ENCODE measurements at places on chromosomes 5 and 9.

- DNase-seq: no peak
These were observed 111.7 kb upstream of the MSX2 start for GRCh38 chr5:174612686-174613085.

DNA sequence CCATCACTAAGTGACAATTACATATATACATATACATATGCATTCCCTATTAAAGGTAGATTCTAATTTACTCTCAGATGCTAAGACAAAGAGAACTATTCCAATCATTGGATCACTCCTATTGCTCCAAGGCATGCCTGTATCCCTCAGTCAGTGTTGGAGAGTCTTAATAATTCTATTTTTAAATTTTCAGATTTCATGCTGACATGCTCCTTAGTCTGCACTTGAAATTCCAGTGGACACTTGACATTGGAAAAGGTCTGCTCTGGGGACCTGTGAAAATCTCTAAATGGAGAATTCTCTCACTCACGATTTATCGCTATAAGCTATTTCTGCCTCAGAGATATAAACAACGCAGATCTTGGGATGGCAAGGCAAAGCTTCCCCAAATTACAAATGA lies 3.9 kb upstream of the FUBP3 start:
- no peak for DNase-seq

DNA sequence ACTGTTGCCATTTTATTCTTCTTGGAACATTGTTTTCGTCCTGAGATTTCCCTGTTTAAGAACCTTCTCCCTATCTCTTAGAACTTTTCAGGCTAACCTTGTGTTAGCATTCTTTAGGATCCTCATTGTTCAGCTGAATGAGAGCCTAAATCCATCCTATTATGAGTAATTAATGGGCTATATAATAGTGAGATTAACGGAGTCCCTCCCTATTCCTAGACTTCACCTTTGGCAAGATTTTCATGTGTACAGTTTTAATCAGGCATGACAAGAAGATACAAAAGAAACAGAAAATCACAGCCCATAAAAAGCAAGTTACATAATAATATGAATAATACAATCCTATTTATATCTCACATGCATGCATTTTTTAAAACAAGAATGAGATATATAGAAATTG lies 9.1 kb upstream of the MSMP start:
- DNase-seq: no peak

DNA sequence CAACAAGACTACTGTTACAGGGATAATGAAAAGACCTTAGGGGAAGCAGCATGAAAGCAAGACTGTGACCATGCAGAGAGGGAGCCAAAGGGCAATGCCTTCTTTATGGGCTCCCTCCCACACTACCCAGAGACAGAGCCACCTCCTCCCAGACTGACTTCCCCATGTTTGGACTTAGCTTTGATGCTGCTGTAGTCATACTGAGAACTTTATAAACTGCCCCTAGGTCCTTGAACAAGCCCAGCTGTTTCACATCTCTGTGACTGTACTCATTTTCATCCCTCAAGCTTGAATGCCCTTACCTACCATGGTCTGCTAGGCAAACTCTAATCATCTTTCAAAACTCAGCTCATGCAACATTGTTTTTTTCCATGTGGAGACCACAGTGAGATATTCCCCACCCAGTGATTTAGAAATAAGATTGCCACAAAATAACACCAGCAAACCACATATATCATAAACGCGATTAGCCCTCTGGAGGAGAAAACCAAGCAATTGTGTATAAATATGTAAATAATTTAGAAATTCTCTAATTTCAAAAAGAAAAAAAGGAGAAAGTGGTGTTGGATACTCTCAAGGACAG lies 23.4 kb upstream of the FAM169A start:
- DNase-seq: no peak

- DNase-seq: peak; percentile 62
These were observed 59.0 kb downstream of the MAT2B start for GRCh38 chr5:163564321-163564938.

DNA sequence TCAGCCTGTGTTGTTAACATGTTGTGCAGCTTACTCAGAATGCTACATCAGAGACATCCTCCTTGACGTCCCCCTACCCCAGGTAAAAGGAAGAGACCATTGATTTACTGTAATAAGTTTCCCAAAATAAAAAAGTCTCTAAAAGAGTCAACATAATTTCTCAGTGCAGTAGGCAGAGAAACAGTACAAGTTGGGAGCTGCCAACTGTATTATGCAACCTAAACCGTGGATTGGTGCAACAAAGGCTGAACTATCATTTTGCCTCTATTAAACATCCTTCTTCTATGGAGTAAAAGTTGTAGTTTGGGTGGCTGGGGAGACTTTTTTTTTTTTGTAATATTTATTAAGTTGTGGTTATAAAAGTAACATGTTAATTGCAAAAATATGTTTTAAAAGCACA lies 208.0 kb downstream of the NR3C1 start:
- DNase-seq: peak; percentile 56

GRCh38 chr9:28926306-28926705 lies 1353.0 kb upstream of the C9orf72 start:
- no peak for DNase-seq

DNA sequence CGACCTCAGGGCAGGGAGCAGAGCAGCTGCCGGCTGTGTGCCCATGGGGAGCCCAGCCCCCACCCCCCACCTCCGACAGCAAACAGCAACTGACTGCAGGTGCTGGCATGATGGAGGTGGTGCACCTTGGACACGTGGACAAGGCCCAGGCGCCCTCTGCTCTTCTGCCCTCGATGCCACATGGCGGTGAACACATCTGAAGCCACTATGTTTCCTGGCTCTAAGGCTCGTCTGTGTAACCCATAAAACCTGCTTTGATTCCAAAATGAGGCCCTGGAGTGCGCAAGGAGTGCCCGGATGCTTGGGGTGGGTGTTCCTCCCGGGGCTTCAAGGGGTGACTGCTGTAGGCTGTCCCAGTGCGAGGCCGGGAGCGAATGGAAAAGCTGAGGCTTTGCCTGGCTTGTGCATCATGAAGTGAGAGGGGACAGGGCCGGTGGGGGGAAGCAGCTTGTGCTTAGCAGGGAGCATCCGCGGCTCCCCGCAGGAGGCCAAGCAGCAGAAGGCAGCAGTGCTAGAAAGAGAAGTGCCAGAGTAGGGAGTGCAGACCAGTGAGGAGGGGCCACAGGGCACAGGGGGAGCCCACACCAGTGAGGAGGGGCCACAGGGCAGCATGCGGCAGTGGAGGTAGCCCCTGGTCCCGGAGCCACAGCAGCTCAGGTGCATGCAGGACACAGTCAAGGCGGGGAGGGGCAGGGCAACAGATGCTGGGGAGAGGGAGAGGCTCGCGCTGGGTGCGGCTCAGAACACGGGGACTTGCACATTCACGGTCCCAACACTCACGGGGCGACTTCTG lies 30.0 kb downstream of the NKD2 start:
- DNase-seq: no peak

GRCh38 chr5:159826351-159827214 lies 89.7 kb upstream of the ADRA1B start:
- DNase-seq: peak; percentile 86

GRCh38 chr9:133023117-133023890 lies 7.5 kb upstream of the GTF3C5 start:
- DNase-seq: no peak

DNA sequence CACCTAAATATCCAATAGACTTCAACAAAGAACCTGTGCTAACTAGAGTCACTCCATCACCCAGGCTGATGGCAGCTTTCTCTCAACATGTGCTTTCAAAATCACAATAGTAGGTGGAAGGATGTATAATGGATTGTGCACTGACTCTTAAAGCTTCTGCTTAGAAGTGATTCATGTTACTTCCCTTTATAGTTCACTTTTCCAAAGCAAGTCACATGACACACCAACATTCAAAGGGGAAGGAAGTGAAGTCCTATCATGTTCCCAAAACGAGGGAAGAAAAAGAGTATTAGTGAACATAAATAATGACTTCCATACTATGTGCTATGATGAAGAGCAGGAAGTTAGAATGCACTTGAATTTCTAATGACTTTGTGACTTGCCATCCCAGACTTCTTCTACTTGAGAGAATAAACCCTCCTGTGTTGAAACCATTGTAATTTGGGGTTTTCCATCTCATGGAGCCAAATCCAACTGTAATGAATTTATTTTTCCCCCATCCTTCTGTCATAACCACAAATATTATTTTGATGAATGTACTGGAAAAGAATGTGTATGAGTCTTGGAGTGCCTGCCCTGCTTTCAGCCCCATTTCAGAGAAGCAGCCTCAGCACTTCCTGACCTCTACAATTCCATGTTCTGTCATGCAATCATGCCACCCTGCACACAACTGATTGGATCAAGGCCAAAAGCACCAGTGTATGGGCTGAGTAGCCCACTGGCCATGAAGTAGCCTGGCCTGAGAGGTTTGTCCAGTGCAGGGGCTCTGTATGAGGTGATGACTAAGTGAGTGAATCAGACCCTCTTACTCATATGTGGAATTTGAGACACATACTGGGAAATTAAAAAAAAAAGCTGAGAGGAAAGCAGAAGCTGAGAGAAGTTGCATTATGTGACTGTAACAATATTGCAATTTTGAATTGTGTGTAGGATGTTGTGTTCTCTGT lies 525.9 kb upstream of the CLINT1 start:
- DNase-seq: peak; percentile 96

DNA sequence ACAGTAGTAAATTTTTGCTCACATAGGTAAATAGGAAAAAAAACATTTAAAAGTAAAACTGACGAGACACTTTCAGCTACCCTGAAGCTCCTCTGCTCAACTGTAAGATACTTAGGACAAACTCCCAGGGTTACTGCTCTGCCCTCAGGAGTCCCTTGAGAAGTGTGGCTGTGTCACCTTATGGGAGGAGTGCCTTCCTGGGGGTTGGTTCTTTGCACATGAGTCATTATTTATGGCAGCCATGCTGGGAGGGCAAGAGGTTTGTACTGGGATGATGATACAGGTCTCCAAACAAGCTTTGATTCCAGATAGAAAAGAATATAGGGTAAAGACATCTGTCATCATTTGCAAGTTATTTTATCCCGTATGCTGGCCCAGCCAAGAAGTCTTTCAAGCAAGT lies 45.9 kb downstream of the TTC1 start:
- DNase-seq: peak; percentile 65

DNA sequence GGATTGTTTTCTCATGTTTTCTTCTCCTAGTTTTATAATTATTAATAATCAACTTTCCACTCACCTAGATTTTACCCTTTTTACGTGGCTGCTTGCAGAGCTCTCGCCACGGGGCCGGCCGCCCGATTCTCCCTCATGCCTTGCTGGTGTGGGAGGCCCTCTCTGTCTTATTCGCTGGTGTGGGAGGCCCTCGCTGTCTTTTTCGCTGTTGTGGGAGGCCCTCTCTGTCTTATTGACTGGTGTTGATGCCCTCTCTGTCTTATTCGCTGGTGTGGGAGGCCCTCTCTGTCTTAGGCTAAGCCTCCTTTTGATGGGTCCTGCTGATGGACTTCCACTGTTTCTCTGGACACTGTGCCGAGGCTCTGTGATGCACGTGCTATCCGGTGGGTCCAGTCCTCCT lies 161.3 kb upstream of the IRX2 start:
- no peak for DNase-seq

DNA sequence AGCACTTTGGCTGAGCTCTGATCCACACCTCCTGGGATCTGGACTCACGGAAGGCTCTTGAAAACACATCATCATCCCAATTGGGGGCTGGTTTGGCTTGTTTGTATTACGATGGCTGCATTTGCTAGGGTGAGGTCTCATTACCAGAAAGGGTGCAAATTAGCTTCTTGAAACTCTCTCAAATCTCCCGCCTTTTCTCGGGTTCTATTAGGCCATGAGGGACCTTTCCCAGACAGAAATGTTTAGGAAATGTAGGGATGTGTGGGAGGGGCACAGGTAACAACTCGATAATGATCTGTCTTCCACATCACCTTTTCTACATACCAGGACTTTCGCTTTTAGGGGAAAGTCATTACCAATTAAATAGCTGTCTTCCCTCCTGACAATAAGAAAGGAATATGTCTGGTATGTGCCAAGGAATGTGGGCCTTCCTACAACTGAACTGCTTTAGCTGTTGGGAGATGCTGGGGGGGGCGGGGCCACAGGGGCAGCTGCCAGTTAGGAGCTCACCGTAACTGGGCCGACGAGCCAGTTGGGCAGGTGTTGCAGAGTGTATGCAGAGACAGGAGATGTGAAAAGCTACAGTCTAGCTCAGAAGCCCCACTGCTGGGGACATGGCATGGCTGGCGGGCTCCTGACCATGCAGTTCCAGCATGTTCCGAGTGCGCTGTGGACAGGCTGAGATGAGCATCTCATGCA lies 71.2 kb downstream of the AK8 start:
- DNase-seq: peak; percentile 5

- no peak for DNase-seq
These were observed 66.5 kb downstream of the F2RL2 start for GRCh38 chr5:76556511-76557221.

GRCh38 chr9:106866243-106866642 lies 3.3 kb downstream of the ZNF462 start:
- DNase-seq: no peak

DNA sequence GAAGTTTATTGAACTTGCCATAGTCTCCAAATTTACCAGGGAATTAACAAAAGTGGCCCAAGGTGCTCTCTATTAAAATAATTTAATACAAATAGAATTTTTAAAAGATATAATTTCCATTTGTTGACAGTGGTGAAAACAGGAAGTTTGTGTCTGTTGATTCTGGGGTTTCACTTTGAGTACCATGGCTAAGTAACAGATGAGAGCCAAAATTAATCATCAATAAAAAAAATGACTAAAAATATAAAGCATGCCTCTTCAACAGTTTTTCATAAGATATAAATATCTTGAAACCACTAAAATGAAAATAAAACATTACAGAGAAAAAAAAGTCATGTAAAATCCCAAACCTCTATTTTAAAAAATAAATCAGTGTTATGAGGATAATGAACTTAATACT lies 49.8 kb downstream of the SGCD start:
- DNase-seq: no peak

GRCh38 chr5:89513299-89514044 lies 630.5 kb upstream of the MEF2C start:
- DNase-seq: no peak

DNA sequence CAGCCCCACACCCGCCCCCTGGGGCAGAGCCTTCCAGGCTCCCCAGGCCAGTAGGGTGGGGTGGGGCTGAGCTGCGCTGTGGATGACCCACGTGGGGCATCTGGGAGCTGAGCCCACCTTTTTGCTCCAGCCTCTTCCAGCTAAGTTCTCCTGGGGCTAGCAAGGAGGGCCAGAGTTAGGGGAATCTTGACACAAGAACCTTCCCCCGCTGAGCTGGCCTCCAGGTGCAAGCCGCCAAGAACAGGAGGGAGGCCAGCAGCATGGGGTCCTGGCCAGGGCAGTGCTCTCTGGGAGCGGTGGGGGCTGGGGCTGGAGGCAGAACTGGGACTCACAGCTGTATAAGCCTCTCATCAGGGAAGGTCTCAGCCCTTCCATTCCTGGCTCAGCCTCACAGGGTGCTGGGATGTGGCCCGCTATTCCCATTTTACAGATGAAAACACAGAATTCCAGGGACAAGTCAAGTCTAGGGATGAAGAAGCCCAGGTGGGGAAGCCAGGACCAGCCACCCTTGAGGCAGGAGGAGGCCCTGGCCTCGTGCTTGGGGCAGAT lies 21.5 kb downstream of the SARDH start:
- no peak for DNase-seq
